ENCODE measurements at places on chromosomes 11 and 22. TPM values are rescaled to one million over a fixed set of nuclear protein-coding genes. Genes with fewer than 3 reads are reported as not detected.

Gene OR5P2
- not detected for total RNA-seq

Gene CTTN
- total RNA-seq, result 195 TPM

Gene FAM181B
- total RNA-seq, result 0.42 TPM

Gene BTG4
- total RNA-seq, result not detected

Data from posterior vena cava (tissue), 2 donors.